ENCODE measurements at places on chromosomes 3 and 15.

DNA sequence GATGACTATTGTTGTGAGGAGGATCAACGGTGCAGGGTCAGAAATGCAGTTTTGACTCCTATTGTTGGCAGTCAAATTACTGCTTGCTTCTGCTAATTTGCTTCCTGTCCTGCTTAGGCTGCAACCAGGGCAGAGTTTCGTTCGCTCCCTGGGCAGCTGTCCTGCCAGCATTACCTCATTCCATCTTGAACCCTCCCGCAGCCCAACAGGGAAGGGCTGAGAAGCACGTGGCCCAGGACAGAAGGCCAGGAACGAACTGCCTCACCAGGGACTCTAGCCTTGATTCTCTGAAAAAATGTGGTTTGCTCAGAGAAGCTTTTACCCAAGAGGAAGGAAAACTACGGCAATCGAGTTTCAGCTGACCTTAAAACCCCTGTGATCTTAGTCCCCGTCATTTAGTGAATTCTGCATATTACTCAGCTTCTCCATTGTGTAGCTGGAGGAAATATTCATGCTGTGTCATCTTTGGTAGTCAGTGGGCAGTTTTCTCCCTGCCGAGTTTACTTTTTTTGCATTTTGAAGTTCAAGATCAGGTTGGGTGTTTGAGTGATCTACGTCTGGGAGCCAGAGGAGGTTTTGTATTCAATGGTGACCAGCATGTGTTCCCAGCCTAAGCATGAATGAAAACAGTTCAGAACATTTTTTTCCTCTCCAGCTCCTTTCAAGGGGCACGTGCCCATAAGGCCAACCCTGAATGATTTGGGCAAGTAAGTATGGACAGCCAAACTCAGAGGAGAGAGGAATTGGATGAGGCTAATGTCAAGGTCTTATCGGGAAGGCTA is 23.0 kb downstream of the TLNRD1 start:
- DNase-seq: no peak

- DNase-seq: no peak
Observed at GRCh38 chr3:81910244-81910852, 148.9 kb upstream of the GBE1 start.

GRCh38 chr3:120908030-120908794 is at the start of gene STXBP5L:
Gene STXBP5L, plus strand, starts transcription at chr3:120908205. Its CDS starts 1,374 bp downstream, at chr3:120909579.
- DNase-seq: no peak

- no peak for DNase-seq
Observed at GRCh38 chr3:8709801-8710507, 23.6 kb upstream of the CAV3 start.

DNA sequence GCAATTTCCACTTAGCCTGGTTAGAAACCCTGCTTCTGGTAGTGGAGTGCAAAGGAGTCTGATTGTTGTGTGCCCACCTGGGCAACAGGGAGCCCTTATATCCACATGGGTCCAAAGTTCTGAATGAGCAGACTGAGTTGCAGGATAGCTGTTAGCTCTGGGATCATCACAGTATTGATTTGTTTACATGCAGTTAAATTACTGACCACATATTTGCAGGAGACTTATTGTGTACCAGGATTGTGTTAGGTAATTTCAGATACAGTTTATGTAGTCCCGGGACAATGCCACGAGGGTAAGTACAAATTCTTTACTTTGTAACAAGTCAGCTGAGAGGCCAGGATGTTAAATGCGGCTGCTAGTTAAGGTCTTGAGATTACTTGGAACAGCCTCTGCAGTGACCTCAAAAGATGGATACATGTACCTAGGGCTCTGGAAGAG is 18.8 kb downstream of the ARHGEF26 start:
- no peak for DNase-seq

DNA sequence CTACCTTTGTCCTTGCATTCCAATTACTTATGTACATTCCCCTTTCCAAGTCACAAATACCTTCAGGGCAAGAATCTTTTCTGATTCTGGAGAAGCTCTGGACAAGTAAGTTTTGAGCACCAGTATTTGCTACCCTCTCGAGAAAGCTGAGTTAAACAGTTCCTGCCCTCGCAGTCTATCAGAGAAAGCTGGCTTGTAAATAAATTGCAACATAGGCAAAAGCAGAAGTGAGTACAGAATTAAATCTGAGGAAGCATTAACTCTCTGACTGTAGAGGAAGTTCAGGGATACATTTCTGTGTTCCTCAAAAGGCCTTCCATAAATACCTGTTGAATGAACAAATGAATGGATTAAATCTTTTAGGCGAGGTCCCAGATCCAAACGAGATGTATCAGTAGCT is 1.2 kb downstream of the OSBPL11 start:
- no peak for DNase-seq

GRCh38 chr3:143328451-143328850 is 208.9 kb downstream of the CHST2 start:
- DNase-seq: no peak

- DNase-seq: no peak
Observed at GRCh38 chr3:62479326-62479725, 106.0 kb upstream of the FEZF2 start.

GRCh38 chr3:123271466-123272159 is 69.9 kb downstream of the SEC22A start:
- DNase-seq: no peak

- DNase-seq: no peak
Observed at GRCh38 chr3:129181819-129182218, 1.9 kb downstream of the CNBP start.

GRCh38 chr15:66483131-66483566 is 14.4 kb downstream of the SNAPC5 start:
- DNase-seq: no peak

GRCh38 chr3:173538410-173538809 is 140.9 kb downstream of the NLGN1 start:
- DNase-seq: no peak

DNA sequence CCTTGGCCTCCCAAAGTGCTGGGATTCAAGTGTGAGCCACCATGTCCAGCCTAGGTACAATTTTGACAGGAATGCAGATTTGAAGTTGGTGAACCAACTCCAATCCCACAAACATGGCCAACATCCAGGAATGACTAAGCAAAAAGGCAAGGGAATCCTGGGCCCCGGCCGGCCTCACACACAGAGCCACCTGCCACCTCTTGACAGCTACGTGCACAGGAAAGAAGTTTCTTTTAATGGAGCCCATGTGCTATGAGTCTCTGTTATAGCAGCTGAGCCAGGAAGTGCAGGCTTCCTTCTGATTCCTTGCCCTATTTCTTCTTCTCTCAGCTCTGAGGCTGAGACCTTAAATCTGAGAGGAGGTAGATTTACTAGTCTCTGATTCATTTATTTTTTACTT is 8.8 kb downstream of the TMEM40 start:
- no peak for DNase-seq

GRCh38 chr3:134567605-134568004 is 81.7 kb downstream of the CEP63 start:
- no peak for DNase-seq

DNA sequence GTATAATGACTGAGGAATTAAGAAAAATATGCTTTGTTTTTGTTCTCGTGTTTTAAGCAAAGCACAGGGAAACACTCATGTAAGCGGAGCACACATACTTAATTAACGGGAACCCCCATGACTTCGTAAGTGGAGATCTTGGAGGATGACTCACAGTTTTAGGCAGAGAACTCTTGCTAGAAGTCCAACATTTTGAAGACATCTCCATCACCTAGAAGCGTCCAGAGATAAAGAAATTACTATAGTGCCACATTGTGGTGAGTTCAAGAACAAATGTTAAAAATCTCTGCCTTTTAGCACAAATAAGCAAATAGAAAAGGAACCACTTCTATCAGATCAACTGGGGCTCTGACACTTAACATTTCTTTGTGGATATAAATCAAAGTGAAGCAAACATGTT is 194.1 kb upstream of the ARHGEF26 start:
- no peak for DNase-seq

GRCh38 chr3:193418576-193419373 is 40.2 kb upstream of the ATP13A5 start:
- no peak for DNase-seq

- no peak for DNase-seq
Observed at GRCh38 chr3:8895829-8896228, 67.4 kb downstream of the RAD18 start.

GRCh38 chr15:45093013-45093412 is 21.0 kb downstream of the DUOX2 start:
- DNase-seq: no peak

GRCh38 chr3:153320585-153321128 is 158.6 kb downstream of the RAP2B start:
- DNase-seq: no peak

GRCh38 chr15:46897266-46897665 is 820.0 kb upstream of the SEMA6D start:
- no peak for DNase-seq

- DNase-seq: no peak
Observed at GRCh38 chr3:81568378-81568777, 193.1 kb downstream of the GBE1 start.

GRCh38 chr3:128454310-128454618 is 12.4 kb downstream of the DNAJB8 start:
- DNase-seq: no peak

DNA sequence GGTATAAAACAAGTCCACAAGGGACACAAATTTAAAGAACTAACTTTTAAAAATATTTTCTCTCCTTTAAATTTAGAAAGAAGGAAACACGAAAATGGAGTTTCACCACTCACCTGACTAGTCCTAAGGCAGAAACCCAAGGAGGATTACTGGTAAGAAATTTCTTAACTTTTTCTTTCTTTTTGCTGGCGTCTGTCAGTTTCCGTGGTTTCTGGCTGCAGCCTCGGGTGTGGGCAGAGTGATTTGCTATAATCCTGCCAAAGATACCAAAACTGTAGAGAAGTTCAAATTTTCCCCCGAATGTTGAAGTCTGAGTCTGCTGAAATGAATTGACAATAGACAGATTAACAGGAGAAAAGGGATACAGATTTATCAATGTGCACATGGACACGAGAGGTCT is 843.6 kb upstream of the ALCAM start:
- no peak for DNase-seq

- DNase-seq: no peak
Observed at GRCh38 chr3:100277255-100277800, 16.5 kb downstream of the TBC1D23 start.

- DNase-seq: no peak
Observed at GRCh38 chr3:81965696-81966095, 204.3 kb upstream of the GBE1 start.

DNA sequence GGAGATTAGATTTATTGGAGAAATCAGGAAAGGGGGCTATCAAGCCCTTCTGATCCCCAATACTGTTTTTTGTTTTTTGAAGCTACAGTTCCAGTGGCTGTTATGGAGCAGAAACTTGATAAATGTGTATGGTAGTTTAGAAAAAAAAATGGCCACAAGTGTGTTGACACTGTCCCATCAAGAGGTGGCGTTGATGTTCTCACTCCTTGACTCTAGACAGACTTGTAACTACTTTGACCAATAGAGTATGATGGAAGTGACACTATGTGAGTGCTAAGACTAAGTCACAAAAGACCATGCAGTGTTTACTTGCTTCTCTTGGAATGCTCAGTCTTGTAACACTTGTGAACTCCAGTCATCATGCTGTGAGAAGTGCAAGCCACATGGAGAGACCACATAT is 356.7 kb downstream of the PDCD6IP start:
- no peak for DNase-seq

DNA sequence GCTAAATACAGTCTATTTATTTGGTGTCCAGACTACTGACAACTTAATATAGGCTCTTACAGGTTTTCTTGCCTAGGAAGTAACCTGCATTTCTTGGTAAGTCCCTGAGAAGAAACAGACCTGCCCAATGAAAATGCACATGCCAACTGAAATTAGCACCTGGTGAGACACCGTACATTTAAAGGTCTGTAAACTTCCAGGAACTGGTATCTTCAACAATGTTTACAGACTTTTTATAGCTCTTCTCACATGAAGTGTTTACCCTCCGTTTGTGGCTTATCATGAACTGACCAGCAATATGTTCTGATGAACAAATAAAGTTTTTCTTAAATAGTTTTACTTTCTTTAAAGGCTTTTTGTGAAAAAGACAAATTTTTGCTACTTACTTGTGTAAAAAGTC is 93.3 kb downstream of the PCCB start:
- no peak for DNase-seq

DNA sequence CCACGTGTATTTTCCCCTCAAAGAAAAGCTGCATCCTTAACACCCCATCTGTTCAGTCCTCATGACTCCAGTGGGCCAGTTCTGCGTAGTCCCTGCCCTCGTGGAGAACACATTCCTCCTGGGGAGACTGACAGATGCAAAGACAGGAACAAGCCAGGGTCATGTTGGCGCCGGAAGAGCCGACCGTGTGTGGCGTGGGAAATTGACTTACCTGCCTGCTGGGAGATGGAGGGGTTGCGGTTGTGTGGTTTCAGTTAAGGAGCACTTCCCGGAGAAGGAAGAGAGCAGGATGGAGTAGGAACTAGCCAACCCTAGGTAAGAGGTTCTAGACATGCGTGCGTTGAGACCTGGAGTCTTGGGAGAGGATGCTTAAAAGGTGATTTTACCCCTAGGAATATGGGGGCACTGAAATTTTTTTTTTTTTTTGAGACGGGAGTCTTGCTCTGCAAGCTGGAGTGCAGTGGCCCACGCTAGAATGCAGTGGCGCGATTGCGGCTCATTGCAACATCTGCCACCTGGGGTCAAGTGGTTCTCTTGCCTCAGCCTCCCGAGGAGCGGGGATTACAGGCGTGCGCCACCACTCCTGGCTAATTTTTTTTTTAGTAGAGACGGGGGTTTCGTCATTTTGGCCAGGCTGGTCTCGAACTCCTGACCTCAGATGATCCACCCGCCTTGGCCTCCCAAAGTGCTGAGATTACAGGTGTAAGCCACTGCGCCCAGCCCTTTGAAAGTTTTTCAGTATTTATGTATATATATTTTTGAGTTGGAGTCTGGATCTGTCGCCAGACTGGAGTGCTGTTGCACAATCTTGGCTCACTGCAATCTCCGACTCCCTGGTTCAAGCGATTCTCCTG is 1.4 kb downstream of the VHL start:
- no peak for DNase-seq

- DNase-seq: no peak
Observed at GRCh38 chr3:10185804-10186762, 21.4 kb downstream of the IRAK2 start.

- no peak for DNase-seq
Observed at GRCh38 chr3:78900426-78900825, 867.4 kb downstream of the ROBO1 start.

DNA sequence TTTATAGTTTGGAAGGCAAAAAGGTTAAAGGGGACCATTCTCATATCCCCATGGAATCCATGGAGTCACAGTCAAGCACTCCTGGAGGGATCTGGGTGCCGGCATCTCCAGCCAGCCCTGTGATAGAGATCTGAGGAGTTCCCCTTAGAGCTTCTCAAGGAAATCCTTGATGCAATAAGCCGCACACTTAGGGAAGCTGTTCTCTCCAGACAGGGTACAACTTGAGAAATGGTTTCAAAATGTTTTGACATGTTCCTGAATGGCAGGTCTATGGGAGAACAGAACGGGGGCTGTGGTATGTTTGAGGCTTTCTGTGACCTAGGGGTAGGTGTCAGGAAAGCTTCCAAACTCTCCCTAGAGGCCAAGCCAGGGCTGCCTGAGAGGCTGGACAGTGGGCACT is 292.9 kb downstream of the TLE3 start:
- no peak for DNase-seq

DNA sequence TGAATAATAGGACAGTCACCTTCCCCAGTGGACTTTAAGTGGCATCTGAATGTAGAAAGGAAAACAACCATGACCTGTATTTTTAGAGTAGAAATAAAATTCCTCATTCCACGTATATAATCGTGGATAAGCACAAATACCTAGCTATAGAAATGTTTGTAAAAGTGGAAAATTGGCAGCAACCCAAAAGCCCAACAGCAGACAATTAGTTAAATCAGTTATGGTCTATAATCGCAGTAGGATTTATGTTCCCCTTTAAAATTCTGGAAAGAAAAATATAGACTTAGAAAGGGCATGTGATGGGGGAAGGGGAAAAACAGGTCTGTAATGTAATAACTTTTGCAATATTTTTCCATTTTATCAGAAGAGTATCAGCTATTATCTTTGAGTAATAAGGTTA is 241.9 kb upstream of the ST8SIA2 start:
- DNase-seq: no peak

Measured in stimulated activated CD8-positive, alpha-beta memory T cell treated with anti-CD3 and anti-CD28 coated beads, Interleukin-7, amount 100 ng/mL, for 1 hour (primary cell).